ENCODE measurements at places on chromosomes 5 and 9. TPM values are rescaled to one million over a fixed set of nuclear protein-coding genes. Genes with fewer than 3 reads are reported as not detected.

The GDA gene
- 0.20 TPM for total RNA-seq

The TMEM252 gene
- total RNA-seq = not detected

The PCDHGC4 gene
- 1.0 TPM for total RNA-seq

The TRUB2 gene
- 20.3 TPM for total RNA-seq

The PDE6A gene
- total RNA-seq = 0.12 TPM

The SPINK7 gene
- not detected for total RNA-seq

The PJA2 gene
- 101 TPM for total RNA-seq

The TTF1 gene
- 10.3 TPM for total RNA-seq

- DNase-seq = no peak
These were observed 458.3 kb upstream of the BRINP1 start for GRCh38 chr9:119827526-119827925.

DNA sequence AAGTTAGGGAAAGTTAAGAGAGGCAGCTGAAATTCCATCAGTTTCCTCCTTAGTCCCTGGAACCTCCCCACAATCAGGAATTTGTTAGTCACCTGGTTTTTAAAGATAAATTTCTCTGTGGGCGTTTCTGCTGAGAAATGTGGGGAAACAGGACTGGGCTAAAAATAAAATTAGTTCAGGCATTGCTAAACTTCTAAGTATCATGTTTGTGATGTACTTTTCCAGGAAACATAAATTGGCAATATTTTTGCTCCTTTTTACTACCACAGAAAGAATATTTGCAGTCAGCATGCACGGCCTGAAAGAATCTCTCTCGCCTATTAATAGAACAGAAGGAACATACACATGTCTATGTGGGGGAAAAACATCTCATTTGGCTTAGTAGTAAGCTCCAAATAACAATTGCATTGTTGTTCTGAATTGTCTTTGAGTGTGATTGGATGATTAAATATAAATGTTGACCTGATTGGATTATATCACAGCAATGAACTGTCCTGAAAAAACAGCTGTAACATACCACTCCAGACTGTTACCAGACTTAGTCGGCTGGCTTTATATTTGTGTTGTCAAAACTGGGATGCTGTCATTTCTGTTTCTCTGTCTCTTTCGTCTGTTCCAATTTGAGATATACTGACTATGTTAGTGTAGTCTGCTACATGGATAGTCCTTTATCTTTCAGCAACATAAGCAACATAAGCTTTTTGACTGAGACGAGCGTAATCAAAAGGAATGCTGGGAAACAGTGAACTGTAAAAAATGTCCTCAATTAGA lies 12.9 kb downstream of the TJP2 start:
- no peak for DNase-seq

DNA sequence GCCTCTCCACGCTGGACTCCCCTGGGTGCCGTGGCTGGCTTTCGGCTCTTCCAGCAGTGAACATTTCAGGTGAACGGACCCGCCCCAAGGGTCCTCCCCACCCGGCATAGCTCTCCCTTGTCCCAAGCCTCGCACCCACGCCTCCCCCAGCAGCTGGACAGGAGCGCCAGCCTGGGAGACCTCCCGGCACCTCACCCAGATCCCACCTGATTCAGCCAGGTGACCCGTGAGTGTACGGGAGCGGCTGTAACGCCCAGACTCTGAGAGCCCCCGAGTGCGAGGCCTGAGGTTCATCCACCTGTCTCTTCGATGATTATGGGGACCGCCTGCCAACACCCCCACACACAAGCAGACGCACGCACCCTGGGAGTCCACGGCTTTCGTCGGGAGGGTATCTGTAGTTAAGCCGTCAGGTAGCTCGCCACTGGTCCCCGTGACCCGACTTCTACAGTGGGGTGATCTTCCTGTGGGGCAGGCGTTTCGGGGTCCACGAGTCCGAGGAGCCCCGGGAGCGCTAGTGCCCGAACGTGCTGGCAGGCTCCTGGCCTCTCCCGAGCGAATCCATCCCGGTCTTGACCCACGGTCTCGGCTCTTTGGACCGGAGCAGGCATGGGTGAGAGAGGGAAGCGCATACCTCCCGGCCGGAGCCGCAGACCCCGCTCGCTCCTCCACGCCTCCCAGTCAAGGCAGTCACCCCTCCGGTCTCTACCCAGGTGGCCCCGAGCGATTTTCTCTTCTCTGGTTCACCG lies 14.9 kb downstream of the TRIM7 start:
- peak; percentile 53 for DNase-seq

DNA sequence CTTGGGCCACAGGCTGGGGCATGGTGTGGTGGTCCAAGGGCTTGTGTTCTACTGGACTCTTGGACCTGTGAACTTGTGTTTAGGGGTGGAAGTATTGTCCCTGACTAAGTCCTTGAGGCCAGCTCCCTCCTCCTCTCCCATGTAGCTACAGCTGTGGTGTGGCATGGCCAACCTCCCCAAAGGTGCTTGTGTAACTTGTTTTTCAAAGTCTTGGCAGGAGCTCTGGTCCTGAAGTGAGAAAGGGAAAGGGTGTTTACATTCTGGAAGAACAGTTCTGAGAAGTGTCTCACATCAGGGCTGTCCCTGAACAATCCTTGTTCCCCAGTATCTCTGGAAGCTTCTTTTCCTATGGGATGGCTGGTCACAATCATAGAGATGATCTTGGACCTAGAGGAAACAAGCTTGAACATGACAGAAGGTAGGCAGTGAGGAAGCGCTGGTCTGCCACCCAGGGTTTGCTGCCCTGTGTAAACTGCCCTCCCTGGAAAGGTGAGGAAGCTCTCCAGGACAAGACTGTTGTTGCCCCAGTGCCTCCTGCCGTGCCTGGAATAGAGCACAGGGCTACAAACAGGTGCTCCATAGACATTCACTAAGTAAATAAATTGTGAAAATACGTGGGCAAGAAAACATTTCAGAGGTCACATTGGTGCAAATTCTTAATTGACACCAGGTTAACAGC lies 64.6 kb upstream of the KLF9 start:
- peak; percentile 57 for DNase-seq

- no peak for DNase-seq
These were observed 16.1 kb upstream of the ARHGAP26 start for GRCh38 chr5:142754031-142754430.

Data from ovary (tissue), 10 donors.